CD8-positive, alpha-beta T cell (primary cell): ENCODE measurements at places on chromosomes 5 and 9. TPM values are rescaled to one million over a fixed set of nuclear protein-coding genes. Genes with fewer than 3 reads are reported as not detected.
A peak's percentile ranks its signal among the peaks of the same experiment; 100 is the strongest.

DNA sequence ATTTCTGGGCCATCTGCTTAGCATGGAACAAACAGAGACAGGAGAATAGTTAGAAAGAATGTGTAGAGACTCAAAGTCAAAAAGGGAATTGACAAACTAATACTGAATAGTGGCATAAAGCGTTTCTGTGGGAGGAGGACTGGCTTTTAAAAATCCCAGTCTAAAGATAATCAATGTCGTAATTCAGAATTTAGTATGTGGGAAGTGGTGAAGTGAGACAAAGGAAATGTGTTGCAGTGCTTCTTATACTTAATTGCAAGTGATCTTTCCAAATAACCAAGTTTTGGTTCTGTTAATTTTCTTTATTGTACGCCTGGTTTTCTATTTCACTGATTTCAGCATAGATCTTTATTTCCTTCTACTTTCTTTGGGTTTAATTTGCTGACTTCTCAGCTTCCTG is 133.2 kb downstream of the ENTREP1 start:
- no peak for DNase-seq

- DNase-seq: no peak
Measured at GRCh38 chr9:133709691-133710571, 28.2 kb downstream of the SARDH start.

GRCh38 chr9:70617033-70617828 is 202.8 kb upstream of the KLF9 start:
- no peak for DNase-seq

GRCh38 chr5:135445306-135445985 is 1.7 kb downstream of the DCANP1 start:
- DNase-seq: no peak

The DRD1 gene
- total RNA-seq: not detected

DNA sequence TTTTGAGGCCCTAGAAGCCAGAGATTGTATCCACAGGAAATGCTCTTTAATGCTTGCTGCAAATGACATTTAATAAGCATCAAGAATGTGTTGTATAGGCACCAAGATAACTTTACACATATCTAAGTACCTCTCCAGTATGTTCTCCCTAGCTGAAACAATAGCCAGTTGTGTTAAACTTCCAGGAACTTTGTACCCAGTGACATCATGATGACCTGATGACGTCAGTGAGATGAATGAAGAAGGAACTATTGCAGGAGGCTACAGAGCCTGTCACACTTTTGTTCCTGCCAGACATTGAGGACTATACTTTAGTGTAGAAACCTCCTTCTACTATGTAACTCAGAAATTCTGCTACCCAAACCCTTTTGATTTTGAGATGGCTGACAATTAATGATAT is 129.8 kb downstream of the CD180 start:
- DNase-seq: no peak

The RLN1 gene
- 0.78 TPM for total RNA-seq

- DNase-seq: peak; percentile 26
Measured at GRCh38 chr5:150672237-150672883, 11.3 kb downstream of the MYOZ3 start.

The MLANA gene
- not detected for total RNA-seq

- DNase-seq: no peak
Measured at GRCh38 chr9:35650341-35651158, at the start of gene SIT1. Gene SIT1 (minus strand): TSS chr9:35650931. CDS start chr9:35650853, 78 bp downstream.

- no peak for DNase-seq
Measured at GRCh38 chr9:77161191-77161590, 16.1 kb upstream of the VPS13A start.

DNA sequence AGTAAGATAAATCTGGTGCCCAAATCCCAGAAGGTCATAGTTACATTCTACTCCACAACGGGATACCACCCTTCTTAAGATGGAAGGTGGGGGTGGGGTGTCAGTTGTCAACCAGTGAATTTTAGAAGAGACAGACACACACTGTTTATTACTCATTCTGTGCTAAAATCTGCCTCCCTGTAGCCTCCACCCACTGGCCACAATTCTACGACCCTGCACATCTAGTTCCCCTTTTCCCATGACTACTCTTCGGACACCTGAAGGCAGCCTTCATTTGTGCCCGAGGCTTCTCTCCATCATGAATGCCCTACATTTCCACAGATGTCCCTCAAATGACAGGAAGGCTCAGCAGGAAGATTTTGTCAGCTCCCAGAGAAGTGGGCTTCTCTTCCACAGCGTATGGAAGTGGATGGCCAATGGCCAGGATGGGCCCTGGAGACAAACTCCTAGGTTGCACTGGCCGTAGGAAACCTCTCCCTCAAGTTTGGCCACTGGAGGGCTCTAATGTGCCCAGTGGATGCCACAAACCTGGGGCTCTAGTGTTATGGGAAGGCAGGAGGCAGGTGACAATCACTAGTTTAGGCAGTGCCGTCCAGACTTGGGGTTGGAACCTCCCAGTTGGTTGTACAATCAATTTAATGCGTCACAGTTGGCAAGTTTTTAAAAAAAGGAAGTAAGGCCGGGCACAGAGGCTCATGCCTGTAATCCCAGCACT is 46.6 kb downstream of the PTPN3 start:
- DNase-seq: no peak

DNA sequence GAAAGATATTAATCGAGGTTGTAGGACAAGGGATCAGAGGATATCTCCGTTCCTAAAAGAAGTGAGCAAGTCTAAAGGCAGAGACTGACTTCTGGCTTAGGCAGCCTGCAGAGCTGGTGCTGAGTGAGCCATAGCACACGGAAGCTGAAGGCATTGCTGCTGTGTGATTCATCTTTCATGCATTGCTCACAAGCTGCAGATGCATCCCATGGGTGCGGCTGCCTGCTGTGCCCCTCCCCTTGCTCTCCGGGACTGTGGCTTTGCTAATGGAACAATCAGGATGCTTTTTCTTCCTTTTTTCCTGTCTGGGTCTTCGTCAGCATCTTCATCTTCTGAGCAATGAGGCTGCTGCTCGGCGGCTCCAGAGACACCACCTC is 341.4 kb downstream of the DIRAS2 start:
- no peak for DNase-seq

DNA sequence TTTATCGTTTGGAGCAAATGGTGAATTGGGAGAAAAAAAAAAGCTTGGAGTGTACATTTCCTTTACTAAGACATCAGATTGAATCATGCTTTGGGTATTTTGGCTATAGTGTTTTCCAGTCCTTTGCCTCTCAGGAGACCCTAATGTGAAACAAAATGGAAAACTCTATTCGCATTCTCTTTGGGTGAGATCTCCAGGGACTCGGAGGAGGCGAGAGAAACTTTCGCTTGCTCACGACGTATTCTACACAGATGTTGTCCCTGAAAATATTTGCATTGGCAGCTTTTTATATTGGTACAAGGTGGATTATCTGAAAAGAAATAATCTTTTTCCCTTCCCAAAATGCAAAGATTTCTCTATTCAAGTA is 1240.1 kb upstream of the WWC1 start:
- DNase-seq: no peak

GRCh38 chr9:110979636-110980035 is 58.6 kb downstream of the LPAR1 start:
- DNase-seq: no peak

DNA sequence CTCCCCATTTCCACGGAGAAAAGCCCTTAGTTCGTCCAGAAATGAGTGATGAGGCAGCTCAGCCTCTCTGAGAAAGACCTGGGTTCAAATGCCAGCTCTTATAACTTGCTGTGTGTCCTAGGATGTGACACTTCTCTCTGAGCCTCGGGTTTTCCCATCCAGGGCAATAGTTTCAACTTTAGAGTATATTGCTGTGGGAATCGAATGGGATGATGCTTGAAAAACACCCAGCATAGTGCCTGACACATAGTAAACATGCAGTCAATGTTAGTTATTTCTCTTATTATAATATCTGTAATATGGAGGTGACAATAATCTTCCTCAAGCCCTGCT is 430 bp upstream of the MAPKAP1 start:
- no peak for DNase-seq

DNA sequence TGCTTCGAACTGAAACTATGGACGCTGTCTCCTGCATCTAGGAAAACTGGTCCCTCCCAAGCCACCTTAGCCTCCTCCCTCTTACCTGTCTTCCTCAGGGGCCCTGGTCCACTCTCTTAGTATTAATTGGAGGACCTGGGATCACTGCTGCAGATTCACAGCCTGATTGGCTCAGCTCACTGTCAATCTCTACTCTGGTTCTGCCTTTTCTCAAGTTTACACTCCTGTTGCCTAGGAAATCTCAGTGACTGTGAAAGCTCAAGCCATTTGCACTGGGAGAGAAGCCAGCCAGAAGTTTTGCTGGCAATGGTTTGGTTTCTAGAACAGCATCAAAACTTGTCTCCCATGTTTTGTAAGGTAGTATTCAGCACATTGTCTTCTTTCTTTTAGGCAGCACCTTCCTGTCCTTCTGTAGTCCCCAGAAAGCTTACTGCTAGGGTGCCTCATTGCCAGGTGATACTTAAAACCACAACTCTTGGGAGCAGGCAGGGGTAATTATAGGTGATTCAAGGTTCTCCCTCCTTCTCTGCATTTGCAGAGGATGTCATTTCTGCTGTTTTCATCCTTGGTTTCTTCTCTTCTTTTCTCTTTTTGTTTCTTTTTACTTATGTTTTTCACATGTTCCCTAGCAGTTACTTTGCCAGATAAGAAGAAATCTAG is at the start of gene CAPSL:
Gene CAPSL, minus strand, starts transcription at position 55 of the 660 bp plus-strand sequence. CDS start 17,502 bp downstream, outside the sequence.
- no peak for DNase-seq

The ASPN gene
- not detected for total RNA-seq

DNA sequence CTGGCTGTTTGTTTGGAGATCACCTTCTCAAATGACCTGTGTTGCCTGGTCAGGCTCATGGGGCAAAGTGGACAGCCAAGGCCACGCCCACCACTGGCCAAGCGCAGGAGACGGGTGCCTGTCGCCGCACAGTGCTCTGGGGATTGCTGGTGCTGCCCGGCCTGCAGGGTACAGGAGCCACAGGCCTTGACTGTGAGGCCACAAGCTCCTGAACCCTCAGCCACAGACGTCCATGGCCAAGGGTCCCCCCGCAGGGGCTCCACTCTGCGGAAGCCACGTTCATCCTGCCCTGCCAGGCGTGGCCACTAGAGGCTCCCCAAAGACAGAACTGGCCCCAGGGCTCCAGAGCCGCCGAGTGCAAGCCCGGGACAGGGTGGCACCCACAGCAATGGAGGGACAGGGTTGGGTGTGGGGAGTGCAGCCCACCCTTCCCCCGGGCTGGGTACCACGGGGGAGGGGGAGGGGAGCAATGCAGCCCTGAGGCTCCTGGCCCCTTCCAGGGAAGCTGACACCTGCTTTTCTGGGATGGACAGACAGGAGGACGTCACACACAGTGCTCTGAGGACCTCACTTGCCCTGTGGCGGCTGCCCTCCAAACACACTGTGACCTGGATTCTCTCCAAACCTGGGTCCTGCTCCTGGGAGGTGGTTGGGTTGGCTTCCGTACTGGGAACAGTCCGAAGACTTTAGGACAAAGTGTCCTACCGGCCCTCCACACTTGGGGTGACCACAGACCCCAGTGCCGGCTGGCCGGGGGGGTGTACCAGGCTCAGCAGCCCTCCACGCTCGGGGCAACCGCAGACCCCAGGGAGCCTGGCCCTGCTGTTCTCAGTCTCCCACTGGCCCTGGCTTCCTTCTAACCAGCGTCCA is 21.5 kb downstream of the TPPP start:
- peak; percentile 78 for DNase-seq

- DNase-seq: peak; percentile 55
Measured at GRCh38 chr5:6765612-6766525, 52.6 kb downstream of the TENT4A start.

DNA sequence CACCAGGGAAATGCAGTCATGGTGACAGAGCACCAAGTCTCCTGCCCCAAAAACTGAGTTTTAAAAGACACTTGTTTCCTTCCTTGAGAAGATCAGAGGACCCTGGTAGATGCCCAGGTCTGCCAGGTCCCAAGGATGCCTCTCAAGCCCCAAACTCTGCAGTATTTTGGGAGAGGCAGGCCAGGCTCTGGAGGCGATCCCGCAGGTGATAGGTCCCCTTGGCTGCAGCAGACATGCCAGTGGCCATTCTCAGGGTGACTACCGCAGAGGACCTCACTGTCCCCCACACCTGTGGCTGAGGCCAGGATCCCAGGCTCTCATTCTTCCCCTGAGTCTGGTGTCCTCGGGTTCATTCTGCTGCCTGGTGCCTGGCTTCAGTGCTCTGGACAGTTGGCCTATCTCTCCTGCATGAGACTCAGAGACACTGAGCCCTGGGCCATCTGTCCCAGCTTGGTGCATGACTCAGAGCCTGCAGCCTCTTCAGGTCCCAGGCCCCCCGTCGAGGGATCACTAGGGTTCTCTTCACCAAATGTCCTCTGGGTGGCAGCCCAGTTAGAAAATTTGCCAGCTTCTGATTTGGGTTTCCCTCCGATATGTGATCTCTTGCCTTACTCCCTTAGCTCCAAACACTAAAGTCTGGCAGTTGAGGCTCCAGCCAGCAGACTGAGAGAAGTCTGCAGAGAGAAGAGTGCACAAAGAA is 59.7 kb upstream of the GARNL3 start:
- no peak for DNase-seq

DNA sequence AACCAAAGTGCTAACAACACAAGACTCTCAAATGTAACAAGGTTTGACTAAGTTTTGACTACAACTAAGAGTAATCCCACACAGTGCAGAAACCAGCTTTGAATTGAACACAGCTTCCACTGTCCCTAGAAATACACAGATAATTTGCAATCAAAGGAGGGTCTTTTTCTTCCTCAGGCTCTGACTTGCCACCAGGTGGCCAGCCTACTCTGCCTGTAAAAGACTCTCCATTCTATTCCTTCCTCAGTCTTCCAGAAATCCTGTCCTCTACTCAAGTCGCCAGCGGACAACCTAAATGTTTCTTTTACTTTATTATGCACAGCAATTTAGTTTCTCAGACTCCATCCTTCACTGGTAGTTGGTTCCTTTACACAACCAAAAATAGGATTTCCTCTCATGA is 32.2 kb upstream of the MCTP1 start:
- no peak for DNase-seq

- DNase-seq: no peak
Measured at GRCh38 chr9:121839726-121840500, 188.5 kb downstream of the DAB2IP start.

The FOXD4L3 gene
- not detected for total RNA-seq

- no peak for DNase-seq
Measured at GRCh38 chr5:172361566-172362238, 78.1 kb upstream of the UBTD2 start.

DNA sequence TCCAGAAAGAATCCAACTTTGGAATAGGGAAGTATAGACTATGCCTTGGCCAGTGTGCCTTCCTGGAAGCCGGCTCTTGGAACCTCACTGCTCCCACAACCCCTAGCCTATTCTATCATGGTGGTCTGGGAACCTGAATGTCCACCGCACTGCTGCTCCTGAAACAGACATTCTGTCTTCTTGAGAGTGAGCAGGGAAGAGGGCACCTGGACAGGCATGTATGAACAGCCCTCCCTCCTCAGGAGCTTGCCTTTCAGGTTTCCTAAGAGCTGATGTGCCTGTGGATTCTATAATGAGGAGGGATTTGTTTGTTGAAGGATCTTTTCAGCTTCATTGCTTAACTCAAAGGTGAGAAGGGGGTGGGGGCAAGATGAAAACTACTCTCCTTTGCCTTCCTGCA is 55.1 kb upstream of the XPA start:
- DNase-seq: no peak

The MRNIP gene
- 30.0 TPM for total RNA-seq

- DNase-seq: no peak
Measured at GRCh38 chr5:108945094-108945493, 197.4 kb downstream of the FER start.
